ENCODE measurements at places on chromosomes 6 and 20. TPM values are rescaled to one million over a fixed set of nuclear protein-coding genes. Genes with fewer than 3 reads are reported as not detected.

DNA sequence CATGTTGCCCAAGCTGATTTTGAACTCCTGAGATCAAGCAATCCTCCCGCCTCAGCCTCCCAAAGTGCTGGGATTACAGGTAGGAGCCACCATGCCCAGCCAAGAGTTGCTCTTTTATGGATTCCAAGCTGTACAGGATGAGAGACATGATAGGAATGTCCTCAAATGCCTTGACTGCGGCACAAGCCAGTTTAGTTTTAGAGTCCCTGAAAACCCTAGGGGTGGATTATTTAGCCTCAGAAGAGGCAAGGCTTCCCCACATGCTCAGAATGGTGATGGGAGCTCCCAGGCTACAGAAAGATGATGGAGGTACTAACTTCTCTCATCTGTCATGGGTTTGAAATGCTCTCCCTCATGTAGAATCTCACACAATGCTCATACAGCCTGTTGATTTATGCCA, 280.5 kb upstream of the PRND start:
- DNase-seq = no peak

DNA sequence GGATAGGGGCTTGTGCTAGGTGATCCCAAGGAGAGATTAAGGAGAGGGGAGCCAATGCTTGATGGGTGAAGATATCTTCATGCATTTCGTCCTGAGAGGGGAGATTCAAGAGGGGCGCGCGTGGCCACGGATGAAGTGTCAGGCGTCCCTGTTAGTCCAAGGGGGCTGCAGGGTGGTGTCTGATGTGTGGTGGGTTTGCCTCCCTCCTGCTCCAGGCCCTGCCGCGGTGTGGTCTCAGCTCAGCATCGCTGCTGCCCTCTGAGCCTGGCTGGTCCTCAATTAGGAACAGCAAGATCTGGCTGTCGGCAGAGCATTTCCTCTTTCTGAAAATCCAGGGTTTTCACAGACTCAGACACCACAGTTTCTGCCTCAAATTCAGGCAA, 318.0 kb downstream of the THBS2 start:
- no peak for DNase-seq

DNA sequence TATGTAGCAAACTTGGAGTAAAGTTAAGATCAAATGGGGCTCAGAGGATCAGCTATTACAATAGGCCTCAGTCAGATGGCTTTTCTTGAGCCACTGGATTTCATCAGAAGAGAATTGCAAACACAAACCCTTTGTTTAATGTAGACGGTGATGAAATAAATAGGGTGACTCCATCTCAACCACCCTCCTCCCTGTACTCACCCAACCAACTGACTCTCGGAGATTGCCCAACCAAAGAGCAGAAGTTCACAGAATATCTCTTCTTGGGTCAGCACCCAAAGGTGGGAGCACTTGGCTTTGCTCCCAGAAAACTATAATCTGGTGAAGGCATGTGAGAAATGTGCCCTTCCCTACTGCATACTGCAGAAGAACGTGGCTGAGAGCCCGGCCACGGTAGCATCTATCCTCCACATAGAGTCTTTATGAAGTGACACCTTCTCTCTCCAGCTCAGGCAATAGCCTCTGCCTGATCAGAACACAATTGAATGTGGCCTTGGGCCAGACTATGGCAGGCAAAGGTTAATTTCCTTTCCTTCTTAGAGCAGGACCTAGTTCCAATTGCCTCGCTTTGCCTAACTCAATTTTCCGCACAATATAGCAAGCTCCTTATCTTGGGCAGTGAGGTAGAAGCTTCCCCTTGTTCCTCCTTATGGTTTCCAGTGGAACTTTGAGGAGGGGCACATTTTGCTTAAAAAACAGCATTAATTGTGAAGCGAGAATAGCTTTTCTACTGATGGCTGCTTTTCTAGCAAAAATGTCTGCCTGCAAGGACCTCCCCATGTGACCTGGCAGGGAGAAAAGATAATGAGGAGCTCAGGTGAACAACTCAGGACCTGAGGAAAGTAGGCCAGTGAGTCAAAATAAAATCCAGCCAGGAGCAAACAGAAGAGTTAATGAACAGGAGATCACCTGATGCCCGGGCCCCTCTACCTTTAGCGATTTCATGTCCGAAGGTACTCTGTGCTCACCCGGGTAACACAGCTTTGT, 79.4 kb downstream of the GFOD1 start:
- peak; percentile 74 for DNase-seq

GRCh38 chr6:37713529-37714119, 15.9 kb upstream of the MDGA1 start:
- no peak for DNase-seq

The SYTL3 gene
- total RNA-seq = not detected

The EEF1A2 gene
- total RNA-seq = 58.1 TPM

DNA sequence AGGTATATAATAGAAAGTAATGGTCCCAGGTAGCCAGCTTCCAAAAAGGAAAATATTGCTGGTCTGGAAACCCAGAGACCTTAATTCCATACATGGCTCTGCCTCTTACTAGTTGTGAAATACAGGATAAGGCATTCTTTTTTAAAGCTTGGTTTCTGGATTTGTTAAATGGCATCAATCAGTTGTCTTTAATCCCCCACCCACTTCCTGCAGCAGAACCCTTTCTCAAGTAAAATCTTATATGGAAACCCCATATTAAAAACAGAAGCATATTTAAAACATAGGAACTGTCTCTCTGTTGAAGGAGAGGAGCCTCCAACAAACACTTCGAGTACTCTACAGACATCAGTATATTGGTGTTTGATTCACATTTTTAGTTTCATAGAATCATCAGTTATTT, 6.2 kb upstream of the LCA5 start:
- DNase-seq = peak; percentile 32

DNA sequence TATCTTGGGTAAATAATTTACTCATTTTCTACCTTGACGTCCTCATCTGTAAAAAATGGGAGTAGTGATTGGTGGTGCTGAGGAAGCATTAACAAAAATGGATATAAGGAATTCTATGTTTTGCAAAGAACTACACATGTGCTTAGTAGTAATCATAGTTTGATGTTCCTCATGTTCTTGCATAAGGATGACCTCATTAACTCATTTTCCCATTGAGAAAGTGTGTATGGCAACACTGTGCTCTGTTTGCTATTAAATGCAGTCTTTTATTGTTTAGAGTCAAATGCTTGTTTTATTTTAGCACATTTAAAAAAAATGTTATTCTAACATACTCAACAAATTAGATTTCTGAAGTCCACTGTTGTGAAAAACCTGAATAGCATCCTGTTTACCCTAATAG, 211.2 kb upstream of the RSPO3 start:
- DNase-seq = no peak

GRCh38 chr6:69624944-69625343, 171.9 kb downstream of the LMBRD1 start:
- DNase-seq = no peak

- DNase-seq = no peak
Observed at GRCh38 chr6:47169785-47170616, 127.9 kb upstream of the ADGRF1 start.

DNA sequence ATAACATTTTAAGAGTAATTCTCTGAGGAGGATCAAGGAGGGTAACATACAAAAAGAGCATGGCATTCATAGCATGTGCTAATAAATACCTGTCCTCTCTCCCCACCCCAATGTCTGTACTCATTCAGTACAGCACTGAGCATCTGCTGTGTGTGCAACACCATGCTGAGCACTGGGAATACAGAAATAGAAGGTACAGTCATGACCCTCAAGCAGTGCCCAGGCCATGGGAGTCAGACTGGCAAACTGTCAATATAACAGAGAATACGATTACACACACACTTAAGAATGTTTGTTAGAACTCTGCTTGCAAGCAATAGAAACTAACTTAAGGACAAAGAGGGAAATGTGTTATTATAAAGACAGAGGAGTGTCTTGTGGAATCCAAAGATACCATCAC, 24.7 kb upstream of the ZFAND3 start:
- DNase-seq = peak; percentile 50

DNA sequence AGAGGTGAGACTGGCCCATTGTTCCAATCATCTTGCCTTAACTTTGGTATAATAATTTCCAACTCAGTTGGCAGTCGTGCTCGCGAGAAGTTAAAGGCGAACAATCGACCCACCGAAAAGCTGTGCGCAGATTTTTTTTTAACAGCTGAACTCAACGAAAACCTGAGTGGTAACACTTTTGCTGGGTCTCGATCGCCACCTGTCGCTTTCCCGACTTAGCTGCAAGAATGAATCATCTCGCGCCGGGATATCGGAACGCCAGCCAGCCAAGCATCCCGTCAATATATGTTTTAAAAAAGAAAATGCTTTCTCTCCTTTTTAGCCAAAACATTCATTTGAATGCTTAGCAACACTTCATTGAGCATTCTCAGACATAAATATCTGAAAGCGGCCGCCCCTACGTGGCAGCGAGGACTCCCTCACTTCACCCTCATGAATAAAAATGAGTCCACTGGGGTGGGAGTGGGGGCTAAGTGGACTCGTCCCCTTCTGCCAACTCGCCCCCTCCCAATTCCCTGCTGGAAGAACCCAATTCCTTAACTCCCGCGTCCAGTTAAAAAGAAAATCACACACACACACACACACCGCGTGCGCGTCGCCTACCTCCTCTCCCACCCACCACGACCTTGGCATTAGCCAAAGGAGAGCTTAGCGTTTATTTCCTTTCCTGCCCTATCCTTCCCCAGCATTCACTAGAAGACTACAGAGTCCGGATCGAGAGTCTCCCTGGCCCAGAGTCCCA, 1.5 kb downstream of the COL12A1 start:
- DNase-seq = peak; percentile 44

- DNase-seq = no peak
Observed at GRCh38 chr6:69994251-69994650, 127.9 kb downstream of the COL19A1 start.

- no peak for DNase-seq
Observed at GRCh38 chr20:24837781-24838450, 111.2 kb upstream of the CST7 start.

DNA sequence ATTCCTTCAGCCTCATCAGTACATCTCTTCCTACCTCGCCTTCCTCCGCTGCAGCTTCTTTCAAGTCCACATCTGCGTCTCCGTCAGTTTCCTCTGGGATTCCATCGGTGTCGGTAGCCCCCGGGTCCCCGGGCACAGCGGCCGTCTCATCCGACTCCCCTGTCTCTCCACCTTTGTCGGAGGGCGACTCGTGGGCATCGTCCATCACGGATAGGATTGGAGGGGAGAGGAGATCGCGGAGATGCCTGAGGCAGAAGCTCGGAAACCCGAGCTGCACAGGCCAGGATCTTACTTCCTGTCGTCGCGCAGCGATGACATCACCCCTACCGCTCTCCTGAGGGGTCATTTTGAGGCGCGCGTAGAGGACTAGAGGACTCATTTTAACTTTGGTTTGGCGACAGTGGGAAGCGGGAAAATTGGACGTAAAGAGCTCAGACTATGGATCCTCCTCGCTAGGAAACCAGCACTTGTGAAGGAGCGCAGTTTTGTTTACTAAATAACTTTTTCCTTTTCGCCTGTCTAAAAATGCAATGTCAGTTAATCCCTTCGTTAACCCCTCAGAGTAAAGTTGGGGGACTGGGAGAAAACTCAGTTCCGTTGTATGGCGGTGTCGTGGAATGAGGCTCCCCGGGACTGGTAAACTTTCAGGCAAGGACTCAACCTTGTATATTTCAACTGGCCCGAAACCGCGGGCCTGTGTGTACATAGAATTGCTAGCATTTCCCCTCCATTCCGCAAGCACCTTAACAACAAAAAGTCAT, at the start of gene TAF11:
TSS of gene TAF11 (minus strand) at position 290 of the 761 bp plus-strand sequence. CDS start at position 205, 85 bp downstream.
- peak; percentile 94 for DNase-seq
